AG09309 (cell line): ENCODE measurements at places on chromosomes 13 and 19.
A peak's percentile ranks its signal among the peaks of the same experiment; 100 is the strongest.

- no peak for DNase-seq
Observed at GRCh38 chr13:102693776-102694175, 1.1 kb downstream of the METTL21C start.

DNA sequence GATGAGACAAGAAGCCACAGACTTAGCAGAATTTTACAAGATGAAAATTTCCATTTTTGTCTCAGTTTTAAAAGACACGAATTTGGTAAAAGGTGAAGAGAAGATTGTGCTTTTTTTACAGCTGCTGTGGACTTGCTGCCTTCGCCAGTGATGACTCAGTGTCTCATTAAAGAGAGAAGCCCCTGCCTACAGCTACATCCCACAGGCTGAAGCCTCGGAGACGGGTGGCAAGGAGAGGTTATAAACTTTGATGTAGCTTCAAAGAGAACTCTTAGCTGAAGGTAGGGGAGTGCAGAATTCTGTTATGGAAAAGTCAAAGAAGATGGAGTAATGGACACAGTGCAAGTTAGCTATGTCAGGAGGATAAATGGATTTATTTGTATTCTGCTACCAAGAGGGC lies 683.4 kb upstream of the ARGLU1 start:
- no peak for DNase-seq

- DNase-seq = no peak
Observed at GRCh38 chr13:53301449-53301848, 272.8 kb downstream of the OLFM4 start.

GRCh38 chr19:6527893-6528543 lies 2.8 kb upstream of the TNFSF9 start:
- DNase-seq = no peak

DNA sequence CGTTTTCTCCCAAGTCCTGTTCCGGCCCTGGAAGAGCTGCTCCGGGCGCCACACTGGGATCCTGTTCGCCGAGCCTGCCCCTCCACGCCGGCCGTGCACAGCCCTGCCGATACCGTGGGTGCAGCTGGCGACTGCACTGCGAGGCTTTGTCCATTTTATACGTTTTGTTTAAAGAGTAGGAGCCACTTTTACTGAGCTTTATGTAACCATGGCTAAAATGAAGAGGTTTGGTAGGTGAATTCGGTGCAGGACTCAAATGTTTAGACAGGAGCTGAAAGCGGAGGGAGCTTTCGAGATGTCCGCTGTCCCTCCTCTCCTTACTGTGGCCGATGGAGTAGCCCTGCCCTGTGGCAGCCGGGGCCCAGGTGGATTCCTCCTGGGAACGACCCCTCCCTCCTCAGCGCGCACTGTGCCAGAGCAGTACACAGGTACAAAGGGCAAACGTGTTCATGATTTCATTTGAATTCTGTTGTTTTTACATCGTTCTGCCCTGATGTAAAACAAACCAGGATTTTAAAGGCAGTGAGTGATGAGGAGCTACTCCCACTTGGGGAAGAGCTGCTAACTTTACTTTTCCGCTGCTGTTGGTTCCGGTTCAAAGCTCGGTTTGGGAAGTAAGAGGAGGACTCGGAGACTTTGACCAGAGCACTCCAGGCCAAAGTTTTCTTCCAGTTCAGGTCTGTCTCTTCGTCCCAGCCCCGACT lies 1.7 kb downstream of the COL4A2 start:
- DNase-seq = no peak

- DNase-seq = no peak
Observed at GRCh38 chr19:45895519-45895972, 6.9 kb downstream of the MYPOP start.

- DNase-seq = no peak
Observed at GRCh38 chr19:33214596-33214995, 11.1 kb downstream of the SLC7A10 start.

DNA sequence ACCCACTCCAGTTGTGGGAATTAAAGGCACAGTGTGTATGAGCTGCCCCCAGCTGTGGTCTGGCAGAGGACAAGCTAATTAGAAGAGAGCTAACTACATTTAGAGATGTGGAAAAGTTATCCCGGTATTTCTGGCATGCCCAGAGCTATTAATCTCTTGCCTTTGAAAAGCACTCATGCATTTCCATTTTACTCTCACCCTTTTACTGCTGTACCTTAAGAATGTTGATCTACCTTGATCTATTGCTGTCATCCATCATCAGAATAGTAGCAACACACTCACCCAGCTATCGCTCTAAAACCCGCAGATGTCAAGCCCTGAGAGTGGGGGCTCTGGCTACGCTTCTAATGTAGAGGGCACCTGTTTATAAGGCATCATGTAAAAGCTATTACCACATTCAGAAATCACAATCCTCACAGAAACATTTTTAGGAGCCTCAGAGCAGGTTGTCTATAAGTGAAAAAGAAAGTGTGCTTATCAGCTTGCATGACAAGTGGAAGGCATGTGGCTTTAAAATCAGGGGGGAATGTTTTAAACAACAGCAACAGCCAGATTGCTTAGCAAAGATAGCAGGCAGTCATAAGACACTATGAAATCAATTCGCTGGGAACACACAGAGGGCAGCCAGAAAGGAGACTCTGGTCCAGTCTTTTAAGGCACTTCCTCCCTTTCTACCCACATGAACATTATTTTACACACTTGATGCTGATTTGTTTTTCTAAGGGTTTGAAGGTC lies 224.2 kb upstream of the IRS2 start:
- no peak for DNase-seq

GRCh38 chr19:53160350-53160749 lies 1.5 kb upstream of the ZNF347 start:
- DNase-seq = no peak

DNA sequence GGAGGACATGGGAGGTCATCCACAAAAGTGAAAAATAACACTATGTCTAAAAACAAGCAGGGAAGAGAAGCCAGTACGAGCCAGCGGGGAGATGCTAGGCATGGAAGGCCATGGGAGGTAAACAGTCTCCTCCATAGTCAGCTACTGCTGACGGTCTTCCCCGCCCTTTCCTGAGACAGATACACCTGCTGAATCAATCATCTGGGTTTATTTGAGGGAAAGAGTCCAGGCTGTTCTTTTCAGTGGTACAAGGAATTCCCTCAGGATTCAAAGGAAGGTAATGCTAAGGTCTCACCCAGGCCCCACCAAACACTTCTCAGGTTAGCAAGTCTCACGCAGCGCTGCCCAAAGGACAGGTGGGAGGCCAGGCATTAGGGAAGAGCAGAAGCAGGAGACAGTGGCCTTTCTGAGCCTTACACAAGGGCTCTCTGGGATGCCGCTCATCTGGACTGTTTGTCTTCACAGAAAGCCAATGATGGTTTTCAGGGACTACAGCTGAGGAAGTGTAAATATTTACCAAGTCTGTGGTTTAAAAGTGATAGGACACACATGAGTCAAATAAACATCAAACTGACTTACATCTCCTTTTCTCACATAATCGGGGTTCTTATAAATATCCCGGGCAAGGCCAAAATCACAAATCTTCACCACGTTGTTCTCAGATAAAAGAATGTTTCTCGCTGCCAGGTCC lies 173.9 kb downstream of the FLT1 start:
- no peak for DNase-seq

DNA sequence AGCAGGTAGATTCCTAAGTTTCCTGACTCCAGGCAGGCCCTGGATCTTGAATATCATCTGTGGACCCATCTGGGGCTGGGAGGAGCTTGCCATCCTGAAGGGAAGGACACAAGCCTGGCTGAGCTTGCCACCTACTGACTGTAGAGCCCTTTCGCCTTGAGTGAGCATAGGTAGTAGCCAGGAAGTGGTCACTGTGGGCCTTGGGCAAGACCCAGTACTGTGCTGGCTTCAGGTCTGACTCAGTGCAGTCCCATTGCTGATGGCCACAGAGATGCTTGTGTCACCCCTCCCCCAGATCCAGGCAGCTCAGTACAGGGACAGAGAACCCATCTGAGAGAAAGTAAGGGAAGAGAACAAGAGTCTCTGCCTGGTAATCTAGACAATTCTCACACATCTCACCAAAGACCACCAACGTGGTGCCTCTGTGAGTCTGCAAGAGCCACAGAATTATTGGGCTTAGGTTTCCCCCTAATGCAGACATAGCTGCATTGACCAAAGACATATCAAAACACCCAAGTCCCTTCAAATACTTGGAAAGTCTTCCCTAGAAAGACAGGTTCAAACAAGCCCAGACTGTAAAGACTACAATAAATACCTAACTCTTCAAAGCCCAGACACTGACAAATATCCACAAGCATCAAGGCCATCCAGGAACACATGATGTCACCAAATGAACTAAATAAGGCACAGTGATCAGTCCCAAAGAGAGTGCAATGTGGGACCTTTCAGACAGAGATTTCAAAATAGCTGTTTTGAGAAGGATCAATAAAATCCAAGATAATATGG lies 108.2 kb upstream of the WASF3 start:
- no peak for DNase-seq

DNA sequence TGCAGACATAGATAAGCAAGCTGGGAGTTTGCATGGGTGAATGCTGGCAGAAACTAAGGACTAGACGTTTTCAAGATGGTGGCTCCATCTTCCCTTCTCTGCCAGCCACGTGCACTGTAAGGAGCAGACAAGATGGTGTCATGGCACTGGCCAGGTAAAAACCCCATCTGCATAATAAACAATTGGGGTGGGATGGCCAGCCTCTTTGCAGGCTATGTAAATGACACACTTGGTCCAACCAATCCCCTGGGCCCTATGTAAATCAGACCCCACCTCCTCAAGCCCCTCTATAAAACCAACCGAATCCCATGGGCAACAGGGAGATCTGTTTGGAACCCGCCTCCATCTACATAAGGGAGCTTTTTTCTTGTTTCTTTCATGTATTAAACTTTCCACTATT lies 2.4 kb upstream of the OR7A5 start:
- DNase-seq = no peak

- peak; percentile 84 for DNase-seq
Observed at GRCh38 chr13:30880856-30881155, 25.3 kb upstream of the MEDAG start.

- peak; percentile 33 for DNase-seq
Observed at GRCh38 chr13:41568972-41569351, 111.6 kb downstream of the RGCC start.

DNA sequence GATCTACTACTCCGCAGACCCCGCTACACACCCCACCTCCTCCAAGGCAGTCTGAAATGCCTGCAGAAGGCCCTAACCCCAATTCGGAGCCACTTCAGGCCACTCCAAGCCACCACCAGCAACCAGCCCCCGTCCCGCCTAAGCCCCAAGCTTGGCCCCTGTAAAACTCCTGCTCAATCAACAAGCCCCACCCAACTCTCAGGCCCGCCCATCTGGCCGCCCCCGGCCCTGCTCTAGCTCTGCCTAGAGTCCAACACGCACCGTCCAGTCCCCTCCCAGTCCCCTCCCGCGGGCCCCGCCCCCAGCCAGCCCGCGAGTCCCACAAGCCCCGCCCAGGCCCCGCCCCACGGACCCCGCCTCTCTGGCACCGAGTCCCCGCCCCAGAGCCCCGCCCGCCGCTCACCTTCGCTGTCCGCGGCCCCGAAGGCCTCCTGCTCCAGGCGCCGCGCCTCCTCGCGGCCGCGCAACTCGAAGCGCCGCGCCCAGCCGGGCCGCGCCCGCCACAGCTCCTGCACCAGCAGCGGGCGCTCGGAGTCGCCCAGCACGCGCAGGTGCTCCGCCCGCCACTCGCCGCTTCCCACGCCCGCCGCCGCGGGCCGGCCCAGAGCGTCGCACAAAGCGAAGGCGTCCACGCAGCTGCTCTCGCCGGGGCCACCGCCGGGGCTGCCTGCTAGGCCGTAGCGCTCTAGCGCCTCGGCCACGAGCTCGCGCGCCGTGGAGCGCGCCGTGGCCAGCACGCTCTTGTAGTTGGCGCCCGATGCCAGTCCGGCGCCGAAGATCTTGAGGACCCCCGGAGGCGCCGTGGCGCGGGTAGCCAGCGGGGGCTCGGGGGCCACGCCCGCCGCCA lies 1.6 kb downstream of the RASIP1 start:
- no peak for DNase-seq

DNA sequence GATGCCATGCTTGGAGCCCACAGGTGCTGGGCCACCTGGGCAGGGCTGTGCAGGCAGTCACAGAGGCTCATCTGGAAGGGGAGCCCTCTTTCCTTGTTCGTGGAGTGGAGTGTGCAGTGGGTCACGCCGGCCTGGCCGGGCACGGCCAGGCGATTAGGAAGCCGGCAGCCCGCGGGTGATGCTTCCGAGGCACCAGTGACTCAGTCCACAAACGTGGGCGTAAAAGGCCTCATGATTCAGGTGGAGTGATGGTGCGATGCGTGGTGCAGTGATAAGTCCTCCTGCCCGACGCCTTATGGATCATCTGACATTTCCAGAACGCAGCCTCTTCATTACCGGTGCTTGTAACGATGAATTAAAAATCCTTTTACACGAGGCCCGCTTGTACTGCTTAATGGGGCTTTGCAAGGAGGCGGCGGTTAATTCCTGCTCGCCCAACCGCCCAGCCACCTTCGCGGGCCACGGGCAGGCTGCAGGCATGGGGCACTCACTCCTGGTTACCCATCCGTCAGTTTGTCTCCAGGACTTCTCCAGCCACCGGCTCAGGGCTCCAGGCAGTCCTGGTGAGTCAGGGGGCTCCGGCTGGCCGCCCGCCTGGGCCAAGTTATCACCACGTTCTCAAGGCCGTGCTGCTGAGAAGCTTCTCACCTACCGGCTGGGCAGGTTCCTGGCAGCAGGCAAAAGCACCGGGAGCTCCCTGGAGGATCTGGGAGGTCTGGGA lies 172.4 kb downstream of the KDM4B start:
- DNase-seq = no peak

GRCh38 chr13:24605923-24606372 lies 74.3 kb upstream of the ATP12A start:
- peak; percentile 23 for DNase-seq

DNA sequence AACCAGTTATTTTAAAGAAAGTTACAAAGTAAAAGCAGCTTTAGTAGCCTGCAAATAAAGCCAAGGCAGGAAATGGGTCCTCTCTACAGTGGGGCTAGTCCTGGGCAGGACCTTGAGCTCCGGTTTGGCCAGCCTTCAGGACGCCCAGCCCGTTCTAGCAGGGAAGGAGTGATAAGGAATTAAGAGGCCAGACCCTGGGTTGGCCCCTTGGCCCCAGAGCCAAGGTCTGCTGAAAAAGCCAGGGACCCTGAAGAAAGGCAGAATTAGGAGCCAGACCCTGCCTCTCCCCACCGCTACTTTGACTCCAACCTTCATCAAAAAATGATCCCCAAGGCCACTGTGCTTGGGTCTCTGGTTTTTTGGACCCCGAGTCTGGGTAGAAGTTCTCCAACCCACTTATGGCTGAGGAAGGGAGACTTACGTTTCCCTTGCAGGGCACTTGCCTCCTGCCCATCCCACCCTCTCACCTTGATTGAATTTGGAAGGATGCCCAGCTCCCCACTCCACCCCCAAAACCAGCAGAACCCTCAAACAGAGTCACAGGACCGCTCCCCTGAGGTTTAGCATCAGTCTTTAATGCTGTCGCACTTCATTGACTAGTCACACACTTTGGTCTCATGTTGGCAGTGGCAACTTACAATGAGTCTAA lies 3.9 kb downstream of the DNAJB1 start:
- DNase-seq = no peak

GRCh38 chr13:44583137-44583536 lies 7.0 kb upstream of the TSC22D1 start:
- no peak for DNase-seq
